ENCODE measurements at places on chromosomes 2 and 18.

GRCh38 chr2:31992934-31993333, 17.9 kb downstream of the MEMO1 start:
- DNase-seq: no peak

DNA sequence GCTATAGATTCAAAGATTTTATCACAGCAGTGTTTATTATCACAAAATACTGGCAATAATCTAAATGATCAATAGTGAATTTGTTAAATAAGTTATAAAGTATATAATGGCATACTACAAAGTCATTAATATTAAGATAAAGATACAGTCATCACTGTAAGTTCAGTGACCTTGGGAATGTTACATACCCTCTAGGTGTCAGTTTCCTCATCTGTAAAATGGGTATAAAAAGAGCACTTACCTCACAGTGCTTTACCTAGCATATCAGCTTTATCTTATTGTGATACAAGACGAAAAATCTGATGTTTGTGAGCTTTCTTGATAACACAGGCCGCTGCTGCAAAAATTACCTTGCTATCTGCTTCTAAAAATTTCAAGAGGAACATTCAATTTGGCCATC, 112.2 kb downstream of the TMEM247 start:
- DNase-seq: no peak

- no peak for DNase-seq
These were observed 10.1 kb downstream of the RMP24 start for GRCh38 chr18:35982409-35983114.

DNA sequence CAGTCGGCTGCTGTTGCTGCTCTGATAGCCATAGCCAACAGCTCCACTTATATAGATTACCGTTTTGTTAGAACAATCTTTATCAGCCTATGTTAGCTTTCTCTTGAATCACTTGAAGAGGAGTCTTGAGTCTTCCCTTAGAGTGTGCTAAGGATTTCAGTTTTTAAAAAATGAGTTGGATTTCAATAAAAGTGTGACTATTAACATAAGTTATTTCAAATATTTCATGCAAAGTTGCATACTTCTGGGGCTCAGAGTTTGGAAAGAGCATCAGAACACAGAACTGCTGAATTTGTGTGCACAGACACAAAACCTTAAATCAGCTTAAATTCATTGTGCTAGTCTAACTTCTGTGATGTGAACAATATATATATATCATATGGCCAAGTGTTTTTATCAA, 174.7 kb downstream of the MTX2 start:
- DNase-seq: no peak

GRCh38 chr2:240472078-240472790, 36.8 kb downstream of the GPC1 start:
- no peak for DNase-seq

DNA sequence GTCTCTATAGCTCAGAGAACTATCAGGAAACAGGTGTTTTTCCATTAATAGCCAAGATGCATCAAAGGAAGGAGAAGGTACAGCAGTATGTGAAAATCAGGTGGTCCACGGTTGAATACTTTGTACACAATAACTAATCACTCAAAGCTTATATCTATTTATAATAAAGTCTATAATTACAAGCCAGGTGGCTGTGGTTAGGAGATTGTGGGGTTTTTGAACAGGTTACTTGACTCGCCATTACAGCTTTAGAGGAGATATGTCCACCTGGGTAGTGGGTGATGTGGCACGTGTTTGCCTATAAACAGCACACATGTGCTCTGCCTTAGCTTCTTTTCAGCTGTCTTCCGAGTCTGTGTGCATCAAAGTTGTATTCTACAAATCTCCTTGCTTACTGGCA, 892.2 kb upstream of the ZEB2 start:
- DNase-seq: no peak

GRCh38 chr2:176812246-176812775, 400.3 kb upstream of the HNRNPA3 start:
- DNase-seq: no peak
